Stimulated activated CD8-positive, alpha-beta memory T cell treated with anti-CD3 and anti-CD28 coated beads, Interleukin-4, amount 100 ng/mL, for 4 hours (primary cell): ENCODE measurements at places on chromosomes 3 and 15.

GRCh38 chr3:78022232-78022631 is 982.3 kb downstream of the ROBO2 start:
- no peak for DNase-seq

GRCh38 chr3:42844412-42844713 is 31.3 kb downstream of the CYP8B1 start:
- DNase-seq: no peak

- no peak for DNase-seq
Observed at GRCh38 chr15:55289011-55289745, 435 bp downstream of the RAB27A start.

GRCh38 chr15:46654993-46655392 is 1020.2 kb downstream of the SQOR start:
- DNase-seq: no peak

DNA sequence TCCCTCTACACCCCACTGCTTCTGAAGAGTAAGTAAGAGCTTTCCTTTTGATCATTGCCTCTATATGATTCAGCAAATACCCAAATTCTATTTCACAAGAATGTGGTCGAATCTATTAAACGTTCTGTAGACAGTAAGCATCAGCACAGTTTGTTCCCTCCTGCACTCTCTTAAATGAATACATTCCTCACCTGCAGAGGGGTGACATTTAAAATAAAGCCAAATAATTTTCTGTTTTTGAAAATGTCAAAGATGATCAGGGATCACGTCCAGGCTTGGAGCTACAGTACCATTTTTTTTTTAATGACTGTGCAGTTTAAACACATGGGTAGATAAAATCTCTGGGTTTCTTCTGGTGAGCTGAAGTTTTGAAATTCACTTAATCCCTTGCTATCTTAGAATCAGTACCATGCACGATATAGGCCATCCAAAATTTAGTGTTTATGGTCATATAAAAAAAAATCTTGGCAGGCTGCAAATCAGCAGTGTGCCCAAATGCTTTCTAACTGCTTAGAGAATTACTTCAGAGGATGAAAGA is 12.8 kb downstream of the PYDC2 start:
- DNase-seq: no peak

GRCh38 chr3:153704115-153704514 is 417.1 kb upstream of the ARHGEF26 start:
- no peak for DNase-seq

DNA sequence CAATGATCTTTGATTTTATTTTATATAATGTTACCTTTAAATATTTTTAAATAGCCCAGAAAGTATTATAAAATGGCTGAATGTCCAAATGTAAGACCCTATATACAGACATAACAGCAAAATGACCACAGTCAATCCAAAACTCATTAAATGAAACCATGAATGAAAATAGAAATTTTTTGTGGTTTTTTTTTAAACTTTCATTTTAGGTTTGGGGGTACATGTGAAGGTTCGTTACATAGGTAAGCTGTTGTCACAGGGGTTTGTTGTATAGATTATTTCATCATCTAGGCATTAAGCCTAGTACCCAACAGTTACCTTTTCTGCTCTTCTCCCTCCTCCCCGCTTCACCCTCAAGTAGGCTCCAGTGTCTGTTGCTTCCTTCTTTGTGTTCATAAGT is 108.8 kb downstream of the FAIM start:
- no peak for DNase-seq

GRCh38 chr15:22884344-22884743 is 45.9 kb downstream of the NIPA2 start:
- DNase-seq: no peak

DNA sequence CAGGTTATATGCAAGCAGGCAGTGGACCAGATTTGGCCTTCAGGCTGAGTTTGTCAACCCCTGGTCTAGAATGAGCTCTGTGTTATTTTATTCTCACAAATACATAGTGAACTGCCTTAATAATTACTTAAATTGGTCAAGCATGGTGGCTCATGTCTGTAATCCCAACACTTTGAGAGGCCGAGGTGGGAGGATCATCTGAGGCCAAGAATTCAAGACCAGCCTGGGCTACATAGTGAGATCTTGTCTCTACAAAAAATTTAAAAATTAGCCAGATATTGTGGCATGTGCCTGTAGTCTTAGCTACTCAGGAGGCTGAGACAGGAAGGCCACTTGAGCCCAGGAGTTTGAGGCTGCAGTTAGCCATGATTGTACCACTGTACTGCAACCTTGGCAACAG is 15.0 kb downstream of the PLS1 start:
- no peak for DNase-seq

GRCh38 chr3:12752809-12753208 is 6.2 kb downstream of the TMEM40 start:
- DNase-seq: no peak

- DNase-seq: no peak
Observed at GRCh38 chr3:50294492-50295403, 2.5 kb upstream of the IFRD2 start.

DNA sequence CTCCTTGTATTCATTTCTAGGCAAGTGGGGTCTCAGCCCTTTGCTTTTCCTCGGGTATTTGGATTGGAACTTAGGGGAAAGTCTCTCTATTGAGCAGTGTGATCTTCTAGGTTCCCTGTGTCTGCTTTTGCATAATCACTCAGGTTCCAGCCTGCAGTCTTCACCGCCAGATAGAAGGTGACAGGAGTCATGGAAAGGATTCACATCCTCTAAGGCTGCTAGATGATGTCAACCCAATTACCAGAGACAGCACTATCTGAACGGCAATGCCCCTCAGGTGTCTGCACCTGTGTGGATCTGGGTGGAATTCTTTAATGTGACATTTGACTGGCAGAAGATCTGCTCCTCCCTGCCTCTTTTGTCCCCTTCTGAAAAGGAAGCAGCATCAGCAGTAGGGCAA is 177.7 kb downstream of the P3H2 start:
- no peak for DNase-seq

GRCh38 chr15:72387741-72388140 is 10.4 kb upstream of the TMEM202 start:
- DNase-seq: no peak

DNA sequence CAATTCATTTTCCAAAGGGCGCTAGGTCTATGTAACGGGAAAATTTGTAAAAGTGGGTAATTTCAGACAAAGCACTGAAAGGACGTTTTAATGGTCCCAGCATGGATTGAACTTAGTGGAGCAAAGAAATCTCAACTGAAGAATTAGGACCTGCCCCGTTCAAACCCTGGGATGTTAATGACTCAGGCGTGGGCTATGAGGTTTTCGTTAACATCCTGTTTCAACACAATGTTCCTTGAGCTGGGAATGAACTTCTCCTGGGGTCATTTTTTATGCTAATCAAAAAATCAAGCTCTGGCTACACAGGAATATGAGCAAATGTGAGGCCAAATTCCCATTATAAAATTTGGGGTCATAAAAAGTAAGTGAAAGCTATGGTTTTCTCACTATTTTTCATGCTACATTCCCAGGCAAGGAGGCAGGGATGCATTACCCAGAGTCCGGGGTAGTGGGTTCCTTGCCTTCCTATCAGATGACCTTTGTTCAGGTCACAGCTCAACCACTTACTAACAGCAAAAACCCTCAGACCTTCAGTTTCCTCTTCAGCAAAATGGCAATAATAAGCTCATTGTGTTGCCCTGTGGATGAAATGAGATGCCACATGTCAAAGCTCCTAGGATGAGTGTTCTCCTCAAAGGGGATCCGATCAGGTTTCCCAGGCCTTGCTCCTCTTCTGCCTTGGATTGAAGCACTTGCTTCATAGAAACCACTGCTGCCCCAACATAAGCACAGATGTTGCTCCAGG is 271.4 kb downstream of the ARRDC4 start:
- DNase-seq: no peak

- DNase-seq: no peak
Observed at GRCh38 chr3:128563439-128563838, 70.4 kb upstream of the GATA2 start.

DNA sequence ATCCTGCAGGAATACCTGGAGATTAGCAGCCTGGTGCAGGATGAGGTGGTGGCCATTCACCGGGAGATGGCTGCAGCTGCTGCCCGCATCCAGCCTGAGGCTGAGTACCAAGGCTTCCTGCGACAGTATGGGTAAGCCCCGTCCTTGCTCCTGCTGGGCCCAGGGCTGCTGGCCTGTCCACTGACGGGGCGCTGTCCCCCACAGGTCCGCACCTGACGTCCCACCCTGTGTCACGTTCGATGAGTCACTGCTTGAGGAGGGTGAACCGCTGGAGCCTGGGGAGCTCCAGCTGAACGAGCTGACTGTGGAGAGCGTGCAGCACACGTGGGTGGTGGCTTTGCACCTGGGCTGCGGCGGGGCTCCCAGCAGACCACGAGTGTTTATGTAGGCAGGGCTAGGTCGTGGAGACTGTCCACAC is 5.0 kb downstream of the FES start:
- no peak for DNase-seq

GRCh38 chr3:134839422-134839821 is 44.4 kb downstream of the EPHB1 start:
- no peak for DNase-seq

DNA sequence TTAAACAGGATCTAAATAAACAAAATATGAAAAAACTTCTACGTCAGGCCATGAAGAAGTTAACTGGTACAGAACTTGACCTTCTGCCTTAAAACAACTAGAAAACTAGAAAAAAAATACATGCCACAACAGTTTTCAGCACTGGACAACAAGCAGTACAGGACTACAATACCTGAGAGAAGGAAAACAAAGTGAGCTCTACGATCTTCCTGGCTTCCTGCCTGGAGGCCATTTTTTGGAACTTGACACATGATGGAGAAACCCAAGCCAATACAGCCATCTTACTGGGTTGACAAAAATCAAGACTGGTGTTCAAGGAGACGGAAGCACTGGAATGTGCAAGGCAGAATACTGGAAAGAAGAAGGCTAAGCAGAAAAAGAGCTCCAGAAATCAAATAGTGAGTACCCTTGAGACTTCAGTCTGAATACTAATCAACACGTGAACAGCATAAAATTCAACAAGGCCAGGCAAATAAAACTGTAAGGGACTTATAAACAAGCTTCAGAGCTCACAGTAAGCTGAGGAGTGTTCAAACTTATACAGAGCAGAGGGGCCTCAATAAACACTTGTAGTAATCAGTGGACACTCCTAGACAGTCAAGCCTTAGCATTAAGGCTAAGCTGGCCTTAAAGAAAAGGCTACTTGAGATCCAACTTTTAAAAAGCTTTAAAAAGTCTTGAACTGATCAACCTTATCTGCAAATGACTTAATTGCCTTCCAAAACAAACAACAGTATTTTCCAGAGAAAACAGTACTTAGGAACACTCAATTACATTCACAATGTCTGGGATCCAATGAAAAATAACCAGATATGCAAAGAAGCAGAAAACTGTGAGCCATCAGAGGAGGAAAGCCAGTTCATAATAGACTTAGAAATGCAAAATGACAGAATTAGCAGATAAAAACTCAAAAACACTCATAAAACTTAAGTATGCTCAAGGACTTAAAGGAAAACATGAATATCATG is 63.2 kb downstream of the DLG1 start:
- DNase-seq: no peak

- no peak for DNase-seq
Observed at GRCh38 chr15:89792106-89792805, 16.1 kb downstream of the MESP2 start.

DNA sequence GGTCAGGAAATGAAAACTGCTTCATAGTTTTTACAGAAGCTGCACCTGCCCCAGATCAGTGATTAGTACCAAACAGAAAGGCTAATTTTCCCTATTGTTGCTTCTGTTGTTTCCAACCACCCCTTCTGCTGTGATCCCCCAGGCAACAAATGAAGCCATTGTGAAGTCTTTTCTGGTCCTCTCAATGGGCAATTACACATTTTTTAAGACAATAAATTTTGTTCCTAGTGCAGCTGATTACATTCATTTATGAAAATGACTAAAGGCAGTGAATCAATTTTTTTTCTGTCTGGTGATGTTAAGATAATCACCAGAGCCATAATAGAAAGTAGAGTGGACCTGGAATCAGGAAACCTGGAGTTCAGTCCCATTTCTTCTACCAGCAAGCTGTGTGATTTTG is 32.7 kb downstream of the GLDN start:
- DNase-seq: no peak

DNA sequence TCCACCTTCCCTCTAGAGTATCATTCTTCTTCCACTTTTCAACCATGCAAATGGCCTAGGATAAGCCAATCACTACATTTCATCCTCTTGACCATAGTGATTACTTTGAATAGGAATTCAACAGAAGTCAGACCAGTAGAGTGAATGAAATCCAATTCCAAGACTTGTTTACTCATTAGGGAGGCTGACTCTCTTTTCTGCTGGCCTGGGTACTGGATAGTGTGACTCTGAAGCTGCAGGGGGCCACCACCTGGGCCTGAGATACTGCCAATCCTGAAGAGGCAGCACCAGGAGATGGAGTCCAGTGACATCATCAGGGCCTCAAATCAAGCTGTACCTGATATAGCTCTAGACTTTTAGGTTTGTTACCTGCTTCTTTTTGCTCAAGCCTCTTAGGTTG is 7.0 kb upstream of the FSTL1 start:
- no peak for DNase-seq

- no peak for DNase-seq
Observed at GRCh38 chr15:71107501-71107815, 7.8 kb upstream of the THSD4 start.

- no peak for DNase-seq
Observed at GRCh38 chr3:138395865-138396751, 38.3 kb upstream of the ESYT3 start.

GRCh38 chr3:26915208-26915607 is 292.6 kb downstream of the LRRC3B start:
- no peak for DNase-seq

DNA sequence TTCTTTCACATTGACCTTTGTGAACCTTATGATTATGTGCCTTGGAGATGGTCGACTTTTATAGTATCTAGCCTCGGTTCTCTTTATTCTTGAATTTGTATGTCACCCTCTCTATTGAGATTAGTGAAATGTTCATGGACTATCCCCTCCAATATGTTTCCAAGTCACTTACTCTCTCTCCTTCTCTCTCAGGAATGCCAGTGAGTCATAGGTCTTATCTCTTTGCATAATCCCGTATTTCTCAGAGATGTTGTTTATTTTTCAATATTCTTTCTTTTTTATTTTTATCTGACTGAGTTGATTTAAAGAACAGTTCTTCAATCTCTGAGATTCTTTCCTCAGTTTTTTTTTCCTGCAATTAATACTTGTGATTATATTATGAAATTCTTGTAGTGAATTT is 411.6 kb upstream of the CADM2 start:
- DNase-seq: no peak
